Neural crest cell (in vitro differentiated cells): ENCODE measurements at places on chromosomes 7 and 10. TPM values are rescaled to one million over a fixed set of nuclear protein-coding genes. Genes with fewer than 3 reads are reported as not detected.
A peak's percentile ranks its signal among the peaks of the same experiment; 100 is the strongest.

ANKRD30A gene
- total RNA-seq: not detected in 2 replicates

EFCAB10 gene
- 0.27 and 0.70 TPM in 2 replicates for total RNA-seq

KAZALD1 gene
- 1.4 and 2.9 TPM in 2 replicates for total RNA-seq

SPAG6 gene
- 1.5 and 1.6 TPM in 2 replicates for total RNA-seq

PRR15 gene
- 0.41 TPM in 1 of 2 replicates, not detected in the other for total RNA-seq

KLF14 gene
- total RNA-seq: not detected in 2 replicates

BLNK gene
- not detected in 2 replicates for total RNA-seq

H2BK1 gene
- total RNA-seq: not detected in 2 replicates

ADAM22 gene
- total RNA-seq: 12.1 and 13.4 TPM in 2 replicates

NRAP gene
- not detected in 2 replicates for total RNA-seq

GFRA1 gene
- total RNA-seq: 72.4 and 72.8 TPM in 2 replicates

GRCh38 chr7:105614341-105614840, 33.1 kb upstream of the EFCAB10 start:
- H3K4me3 ChIP-seq: no peak overlapping the region
- peak overlapping the region; percentile 91 for H3K27ac ChIP-seq
- no peaks in the 10 kb centered on the region for H3K4me1 ChIP-seq

DNA sequence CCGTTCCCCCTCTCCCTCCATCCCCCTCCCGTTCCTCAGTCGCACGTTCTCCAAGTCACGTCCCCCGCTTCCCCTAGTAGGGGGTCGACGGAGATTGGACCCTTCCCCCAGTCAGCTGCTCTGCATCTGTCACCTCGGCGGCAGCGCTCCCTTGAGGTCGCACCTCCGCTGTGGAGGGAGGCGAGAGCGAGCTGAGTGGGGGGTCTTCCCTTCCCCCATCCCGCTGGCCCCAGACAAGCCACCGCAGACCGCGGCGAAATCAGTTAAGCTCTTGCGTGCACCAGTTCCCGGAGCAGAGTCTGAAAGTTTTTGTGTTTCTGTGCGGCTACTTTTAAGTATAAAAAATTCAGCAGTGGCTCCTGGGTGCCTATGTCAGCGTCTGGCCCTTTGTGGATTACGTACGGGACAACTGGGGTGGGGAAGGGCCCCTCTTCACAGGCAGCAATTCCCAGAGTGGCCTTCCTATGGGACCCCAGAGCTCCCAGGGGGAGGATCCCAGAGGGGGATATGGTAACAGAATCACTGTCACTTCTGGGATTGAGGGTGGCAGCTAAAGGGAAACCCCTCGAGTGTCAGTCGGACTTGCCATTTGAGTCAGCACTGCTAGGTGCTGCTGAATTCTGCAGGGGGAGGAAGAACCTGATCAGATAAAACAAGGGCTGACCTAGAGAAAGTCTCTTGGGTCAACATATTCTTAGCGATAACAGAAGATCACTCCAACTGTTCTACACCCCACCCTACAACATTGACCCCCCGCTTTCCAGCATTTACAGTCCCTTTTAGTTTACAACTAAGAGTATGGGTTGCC, 12.5 kb upstream of the DDIT4 start:
- peaks cover 52% of the 10 kb centered on the region for H3K4me1 ChIP-seq
- no peak for DNase-seq
- H3K36me3 ChIP-seq: no peaks in the 10 kb centered on the region

GRCh38 chr7:1368184-1368681, 91.0 kb downstream of the MICALL2 start:
- H3K36me3 ChIP-seq: no peaks in the 10 kb centered on the region
- H3K27me3 ChIP-seq: peaks cover 77% of the 10 kb centered on the region
- no peak overlapping the region for H3K27ac ChIP-seq
- H3K4me3 ChIP-seq: no peak overlapping the region

- peaks cover 3% of the 10 kb centered on the region for H3K36me3 ChIP-seq
- H3K4me3 ChIP-seq: no peak overlapping the region
- H3K27ac ChIP-seq: no peak overlapping the region
- DNase-seq: no peak
- H3K4me1 ChIP-seq: no peaks in the 10 kb centered on the region
- no peaks in the 10 kb centered on the region for H3K27me3 ChIP-seq
These were observed 27.8 kb downstream of the GSDME start for GRCh38 chr7:24729365-24730017.

DNA sequence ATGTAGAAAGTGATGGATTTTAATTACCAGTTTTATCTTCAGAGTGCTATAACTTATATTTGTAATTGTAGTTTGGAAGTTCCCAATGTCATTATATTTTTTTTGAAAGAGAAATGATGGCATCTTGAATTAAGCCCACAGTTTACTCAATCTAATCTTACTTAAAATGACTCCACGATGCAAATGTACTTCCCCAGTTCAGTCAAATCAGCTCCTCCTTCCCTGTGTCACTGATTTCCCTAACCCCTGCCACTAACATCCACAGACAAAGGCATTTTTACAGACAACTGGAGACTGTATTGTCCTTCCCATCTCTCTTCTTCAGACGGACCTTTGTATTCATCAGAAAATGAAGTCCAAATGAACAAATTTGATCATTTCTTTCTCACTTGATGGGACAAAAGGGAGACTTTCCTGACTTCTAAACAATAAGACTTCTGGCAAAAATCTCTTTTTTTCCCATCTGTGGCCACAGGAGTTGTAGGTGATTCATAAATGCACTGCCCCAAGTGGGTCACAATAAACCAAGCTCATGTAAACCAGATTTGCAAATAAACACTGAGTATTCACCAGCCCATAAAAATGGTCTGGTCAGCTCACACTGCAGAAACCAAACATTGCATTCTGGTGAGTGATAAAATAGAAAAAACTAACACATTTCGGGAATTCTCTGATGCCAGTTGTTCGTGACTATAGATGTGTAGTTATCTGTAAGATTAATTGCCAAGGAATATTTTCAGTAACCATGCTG, 162.9 kb downstream of the FANK1 start:
- peak overlapping the region; percentile 39 for H3K27ac ChIP-seq
- peaks cover 44% of the 10 kb centered on the region for H3K4me1 ChIP-seq
- H3K4me3 ChIP-seq: no peak overlapping the region
- DNase-seq: no peak
- H3K36me3 ChIP-seq: peaks cover 19% of the 10 kb centered on the region

GRCh38 chr7:92088266-92088665, 46.0 kb downstream of the CYP51A1 start:
- no peaks in the 10 kb centered on the region for H3K4me1 ChIP-seq
- H3K36me3 ChIP-seq: peaks cover 43% of the 10 kb centered on the region
- DNase-seq: no peak

DNA sequence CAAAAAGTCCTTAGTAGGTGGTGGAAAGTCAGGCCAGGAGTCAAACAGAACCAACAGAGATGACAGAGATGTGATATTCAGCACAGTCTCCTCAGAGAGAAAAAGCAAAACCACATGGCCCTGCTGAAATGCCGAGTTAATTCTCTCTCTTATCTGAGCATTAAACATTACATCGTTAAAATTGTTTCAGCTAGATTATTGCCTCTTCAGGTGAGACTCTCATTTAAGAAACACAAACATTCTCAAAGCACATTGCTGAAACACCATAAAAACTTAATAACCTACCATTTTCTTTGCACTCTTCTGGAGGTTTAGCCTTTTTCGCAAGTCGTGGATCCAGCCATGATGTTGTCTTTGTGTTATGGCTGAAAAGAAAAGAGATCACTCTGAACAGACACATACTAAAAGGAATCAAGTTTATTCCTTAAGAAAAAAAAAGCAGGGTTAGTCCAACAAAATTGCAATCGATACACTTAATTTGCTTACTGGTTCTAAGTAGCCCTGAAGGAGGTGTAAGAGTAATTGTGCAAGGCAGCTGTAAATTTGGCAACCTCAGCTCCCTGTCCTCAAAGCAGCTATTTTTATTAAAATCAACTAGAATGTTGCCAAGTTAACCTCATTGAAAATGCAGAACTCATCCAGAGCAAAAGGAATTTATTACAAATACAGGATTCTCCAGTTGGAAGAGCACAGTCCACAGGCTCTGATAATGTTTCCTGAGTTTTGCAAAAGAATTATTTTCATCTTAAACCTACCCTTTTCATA, 691.1 kb downstream of the PHTF2 start:
- H3K36me3 ChIP-seq: no peaks in the 10 kb centered on the region
- H3K27ac ChIP-seq: peak overlapping the region; percentile 97
- no peak for DNase-seq
- H3K4me3 ChIP-seq: peak overlapping the region; percentile 25
- peaks cover 13% of the 10 kb centered on the region for H3K4me1 ChIP-seq

- H3K27ac ChIP-seq: no peak overlapping the region
- H3K27me3 ChIP-seq: no peaks in the 10 kb centered on the region
- H3K4me1 ChIP-seq: no peaks in the 10 kb centered on the region
- no peak overlapping the region for H3K4me3 ChIP-seq
- no peak for DNase-seq
These were observed 314.8 kb downstream of the DNAJB6 start for GRCh38 chr7:157651366-157652160.

- no peaks in the 10 kb centered on the region for H3K27me3 ChIP-seq
- no peak for DNase-seq
- peaks cover 31% of the 10 kb centered on the region for H3K36me3 ChIP-seq
- H3K4me1 ChIP-seq: peaks cover 11% of the 10 kb centered on the region
- no peak overlapping the region for H3K4me3 ChIP-seq
These were observed 47.5 kb downstream of the BRAF start for GRCh38 chr7:140877249-140877524.

GRCh38 chr7:1931256-1931950, 261.3 kb downstream of the ELFN1 start:
- H3K27ac ChIP-seq: no peak overlapping the region
- H3K27me3 ChIP-seq: no peaks in the 10 kb centered on the region
- DNase-seq: no peak
- H3K4me3 ChIP-seq: no peak overlapping the region
- H3K4me1 ChIP-seq: peaks cover 7% of the 10 kb centered on the region

DNA sequence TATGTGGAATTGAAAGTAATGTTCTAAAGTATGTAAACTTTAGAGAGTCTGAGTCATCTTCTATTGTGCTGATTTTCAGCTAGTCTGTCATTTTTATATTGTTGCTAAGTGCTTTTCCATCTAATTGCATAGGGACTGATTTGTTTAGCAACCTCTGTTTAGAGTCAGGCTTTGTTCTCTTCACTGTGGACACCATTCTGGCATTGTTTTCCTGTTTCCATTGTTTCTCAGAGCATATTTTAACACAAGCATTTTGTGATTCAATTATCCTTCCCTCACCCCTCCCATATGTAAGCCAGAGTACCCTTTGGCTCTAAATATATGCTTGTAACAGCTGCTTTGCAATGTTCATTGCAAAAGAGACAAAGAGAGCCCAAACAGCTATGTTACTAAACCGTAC, 748.4 kb upstream of the PHF14 start:
- H3K4me1 ChIP-seq: peaks cover 29% of the 10 kb centered on the region
- no peak overlapping the region for H3K4me3 ChIP-seq
- DNase-seq: no peak
- no peak overlapping the region for H3K27ac ChIP-seq
- no peaks in the 10 kb centered on the region for H3K27me3 ChIP-seq

DNA sequence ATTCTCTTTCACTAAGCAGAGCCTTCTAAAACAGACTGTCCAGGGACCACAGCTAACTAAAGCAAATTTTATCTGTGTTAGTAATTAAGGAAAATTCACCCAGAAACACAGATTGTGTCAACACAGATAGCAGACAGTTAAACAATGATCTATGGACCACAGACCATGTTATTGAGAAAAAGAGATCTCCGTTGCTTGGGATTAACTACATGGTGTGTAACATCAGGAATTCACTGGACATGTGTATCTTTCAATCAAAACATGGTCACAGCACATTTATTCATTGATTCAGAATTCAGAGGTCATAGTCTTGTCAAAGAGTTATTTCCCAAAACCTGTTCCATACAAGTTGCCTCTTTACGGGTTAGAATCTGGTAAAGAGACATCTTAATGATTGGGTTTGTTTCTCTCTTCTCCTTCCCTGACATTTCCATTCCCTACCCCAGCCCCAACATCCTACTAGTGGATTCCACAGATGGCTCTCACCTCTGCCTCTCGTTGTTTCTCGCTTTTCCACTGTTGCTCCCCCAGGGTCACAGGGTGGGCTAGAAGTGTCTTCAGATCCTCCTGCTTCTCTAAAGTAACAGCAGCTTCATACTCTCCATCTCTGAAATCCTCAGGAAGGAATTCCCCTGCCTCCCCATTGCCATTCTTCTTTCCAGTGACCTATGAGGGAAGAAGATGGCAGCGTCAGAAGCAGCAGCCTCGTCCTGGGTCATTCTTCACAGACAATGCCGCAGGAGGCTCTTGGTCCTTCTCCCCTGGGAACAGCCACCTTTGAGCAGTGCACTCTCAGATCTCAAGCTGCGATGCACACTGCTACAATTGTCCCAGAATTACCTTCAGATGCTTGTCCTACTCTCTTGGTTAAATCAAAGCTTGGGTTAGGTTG, 958 bp downstream of the ANKRD1 start:
- no peaks in the 10 kb centered on the region for H3K36me3 ChIP-seq
- H3K4me3 ChIP-seq: no peak overlapping the region
- no peaks in the 10 kb centered on the region for H3K4me1 ChIP-seq
- H3K27me3 ChIP-seq: no peaks in the 10 kb centered on the region
- no peak overlapping the region for H3K27ac ChIP-seq

- H3K27me3 ChIP-seq: no peaks in the 10 kb centered on the region
- H3K36me3 ChIP-seq: peaks cover 21% of the 10 kb centered on the region
- no peak overlapping the region for H3K4me3 ChIP-seq
- DNase-seq: no peak
- H3K27ac ChIP-seq: no peak overlapping the region
These were observed 21.5 kb upstream of the PLAC9 start for GRCh38 chr10:80110986-80111385.

DNA sequence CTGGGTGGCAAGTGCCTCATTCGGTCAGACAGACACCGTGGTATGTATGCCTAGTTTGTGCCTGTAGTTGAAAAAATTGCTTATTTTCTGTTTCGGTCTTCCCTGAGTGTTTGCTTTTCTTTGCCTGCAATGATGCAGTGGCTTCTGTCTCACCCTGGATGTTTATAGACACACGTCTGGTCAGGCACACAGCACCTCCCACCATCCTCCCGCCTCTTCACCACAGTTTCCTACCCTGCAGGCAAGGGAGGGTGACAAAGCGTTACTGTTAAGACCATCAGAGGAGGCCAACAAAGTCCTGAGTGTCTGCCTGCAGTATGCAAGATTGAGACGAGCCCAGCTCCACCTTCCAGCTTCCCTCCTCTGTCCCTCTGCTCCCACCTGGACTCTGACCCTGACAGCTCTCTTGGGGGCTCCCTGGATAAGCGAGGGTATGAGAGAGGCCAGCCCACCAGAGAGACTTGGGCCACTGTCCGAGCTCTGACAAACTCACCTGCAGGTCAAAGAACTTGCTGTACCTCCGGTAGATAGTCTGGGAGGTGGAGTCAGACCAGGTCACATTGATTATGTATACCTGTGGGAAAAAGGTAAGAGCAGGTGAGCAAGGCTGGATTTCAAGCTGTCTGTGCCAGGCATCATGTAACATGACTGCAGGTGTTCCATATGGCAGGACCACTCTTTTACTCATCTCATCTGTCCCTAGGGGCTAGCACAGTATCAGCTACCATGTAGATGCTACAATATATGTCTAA, 54.4 kb downstream of the SH3PXD2A start:
- H3K27ac ChIP-seq: peak overlapping the region; percentile 94
- peaks cover 58% of the 10 kb centered on the region for H3K4me1 ChIP-seq
- peaks cover 8% of the 10 kb centered on the region for H3K36me3 ChIP-seq
- peak overlapping the region; percentile 61 for H3K4me3 ChIP-seq

- H3K4me3 ChIP-seq: no peak overlapping the region
- no peak for DNase-seq
- H3K27me3 ChIP-seq: no peaks in the 10 kb centered on the region
These were observed 38.0 kb upstream of the SPOCK2 start for GRCh38 chr10:72126184-72126871.

- no peaks in the 10 kb centered on the region for H3K36me3 ChIP-seq
- H3K4me1 ChIP-seq: peaks cover 17% of the 10 kb centered on the region
- no peak for DNase-seq
These were observed 101.2 kb upstream of the SEC61G start for GRCh38 chr7:54860003-54860775.

GRCh38 chr10:94016727-94017714, 23.3 kb downstream of the PLCE1 start:
- H3K27me3 ChIP-seq: no peaks in the 10 kb centered on the region
- no peaks in the 10 kb centered on the region for H3K4me1 ChIP-seq
- DNase-seq: no peak
- no peak overlapping the region for H3K4me3 ChIP-seq
